Effector CD4-positive, alpha-beta T cell (primary cell): ENCODE measurements at places on chromosomes 2 and 18.
A peak's percentile ranks its signal among the peaks of the same experiment; 100 is the strongest.

DNA sequence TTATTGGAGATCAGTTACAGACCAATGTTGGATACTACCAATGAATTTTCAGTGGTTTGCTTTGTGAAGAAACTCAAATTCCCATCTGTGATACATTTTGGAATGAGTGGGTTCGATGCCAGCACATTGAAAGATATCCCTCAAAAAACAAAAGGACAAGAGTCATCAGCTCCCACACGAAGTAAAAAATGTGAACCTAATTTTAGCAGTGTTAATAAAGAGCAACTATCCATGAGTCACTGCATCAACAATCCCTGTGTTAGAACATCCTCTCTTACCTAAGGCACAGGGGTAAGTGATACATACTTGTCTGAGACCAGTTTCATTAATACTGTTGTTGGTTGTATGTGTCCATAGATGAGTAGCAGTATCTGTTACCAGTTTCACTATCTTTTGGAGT, 551.8 kb upstream of the SOX11 start:
- no peak for DNase-seq

- no peak for DNase-seq
Measured at GRCh38 chr2:84972932-84973331, 2.0 kb downstream of the KCMF1 start.

- DNase-seq = no peak
Measured at GRCh38 chr2:43010438-43011157, 215.8 kb downstream of the ZFP36L2 start.

DNA sequence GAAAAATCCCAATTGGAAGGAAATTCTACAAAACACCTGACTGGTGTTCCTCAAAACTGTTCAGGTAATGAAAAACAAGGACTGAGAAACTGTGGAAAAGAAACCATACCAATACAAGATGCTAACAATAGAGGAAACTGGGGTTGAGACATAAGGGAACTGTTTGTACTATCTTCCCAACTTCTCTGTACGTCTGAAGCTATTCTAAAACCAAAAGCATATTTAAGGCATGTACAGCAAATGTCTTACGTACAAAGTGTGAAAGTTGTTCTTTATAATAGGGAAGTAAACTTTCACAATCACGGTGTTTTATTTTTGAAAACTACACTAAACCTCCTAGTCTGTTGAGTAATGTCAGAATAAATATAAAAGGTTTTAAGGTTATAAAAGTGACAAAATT, 776.1 kb upstream of the RAB6C start:
- DNase-seq = no peak

DNA sequence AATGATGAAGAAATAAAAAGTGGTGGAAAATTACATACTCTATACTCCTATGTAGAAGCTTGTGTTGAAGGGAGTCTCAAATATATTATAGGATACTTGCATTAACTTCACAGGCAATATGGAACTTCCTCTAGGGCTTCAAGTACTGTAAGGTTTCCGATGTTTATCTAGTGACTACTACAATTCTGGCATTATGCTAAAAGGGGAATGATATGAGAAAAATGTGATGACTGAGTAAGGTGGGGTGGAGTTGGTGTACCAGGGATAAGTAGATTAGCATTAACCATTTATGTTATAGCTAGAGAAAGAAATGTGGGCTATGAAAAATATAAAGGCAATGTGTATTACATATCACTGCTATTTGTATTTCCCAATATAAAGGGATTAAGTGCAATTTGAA, 229.5 kb downstream of the DCC start:
- no peak for DNase-seq

DNA sequence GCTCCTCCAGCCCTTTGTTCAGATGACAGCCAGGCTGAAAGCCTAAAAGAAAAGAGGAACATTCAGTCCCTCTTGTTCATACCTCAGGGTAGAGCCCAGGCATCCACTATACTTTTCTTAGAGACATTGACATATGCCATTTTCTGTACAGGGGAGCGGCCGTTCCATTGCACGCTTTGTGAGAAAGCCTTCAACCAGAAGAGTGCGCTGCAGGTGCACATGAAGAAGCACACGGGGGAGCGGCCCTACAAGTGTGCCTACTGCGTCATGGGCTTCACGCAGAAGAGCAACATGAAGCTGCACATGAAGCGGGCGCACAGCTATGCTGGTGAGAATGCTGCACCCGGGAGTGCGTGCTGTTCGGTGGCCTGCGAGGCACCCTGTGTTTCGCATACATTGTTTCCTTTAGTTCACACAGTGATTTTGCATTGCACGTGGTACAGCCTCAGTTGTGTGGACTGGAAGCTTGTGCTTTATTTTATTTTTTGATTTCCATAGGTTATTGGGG, 138.2 kb downstream of the ZNF236 start:
- DNase-seq = no peak

GRCh38 chr18:10397004-10397403, 57.4 kb upstream of the APCDD1 start:
- no peak for DNase-seq

DNA sequence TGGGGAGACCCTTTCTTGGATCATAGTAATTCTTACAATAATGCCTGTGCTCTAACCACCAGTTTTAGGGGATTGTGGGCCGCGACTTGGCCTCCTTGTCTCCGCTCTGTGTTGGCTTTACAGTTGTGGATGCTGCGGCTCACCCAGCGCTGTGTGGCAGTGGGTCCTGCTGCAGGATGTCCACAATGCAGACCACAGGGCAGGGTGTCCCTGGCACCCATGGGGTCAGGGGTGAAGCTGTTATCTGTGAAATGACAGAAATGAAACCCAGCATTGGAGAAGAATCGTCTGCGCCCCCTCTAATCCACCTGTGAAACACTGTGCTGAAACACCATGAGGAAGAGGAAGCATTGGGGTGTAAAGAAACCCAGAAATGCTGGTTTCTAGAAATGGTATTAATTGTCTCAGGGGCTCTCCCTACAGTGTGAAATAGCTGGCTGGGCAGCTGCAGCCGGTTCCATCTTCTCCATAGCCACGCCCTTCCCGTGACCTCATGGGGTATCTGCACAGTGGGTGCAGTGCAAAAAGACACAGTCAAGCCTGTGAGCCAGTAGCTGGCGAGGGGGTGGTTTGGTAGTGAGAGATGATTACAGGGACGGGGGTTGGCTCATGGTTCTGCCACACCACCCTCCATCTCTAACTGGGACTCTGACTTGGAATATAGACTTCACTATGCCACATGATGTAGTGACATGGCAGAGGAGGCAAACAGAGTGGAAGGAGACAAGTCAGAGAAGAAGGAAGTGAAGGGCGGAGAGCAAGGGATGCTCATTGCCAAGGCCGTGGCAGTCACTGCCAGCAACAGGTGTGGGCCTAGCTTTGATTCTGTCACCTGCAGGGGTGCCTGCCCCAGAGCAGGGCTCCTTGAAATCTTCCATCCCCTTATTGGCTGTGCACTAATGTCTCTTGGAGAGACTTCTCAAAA, 16.2 kb downstream of the INPP4A start:
- DNase-seq = peak; percentile 62

- no peak for DNase-seq
Measured at GRCh38 chr2:222722327-222722946, 51.0 kb downstream of the MOGAT1 start.

GRCh38 chr2:150846691-150847090, 359.2 kb upstream of the RND3 start:
- no peak for DNase-seq

DNA sequence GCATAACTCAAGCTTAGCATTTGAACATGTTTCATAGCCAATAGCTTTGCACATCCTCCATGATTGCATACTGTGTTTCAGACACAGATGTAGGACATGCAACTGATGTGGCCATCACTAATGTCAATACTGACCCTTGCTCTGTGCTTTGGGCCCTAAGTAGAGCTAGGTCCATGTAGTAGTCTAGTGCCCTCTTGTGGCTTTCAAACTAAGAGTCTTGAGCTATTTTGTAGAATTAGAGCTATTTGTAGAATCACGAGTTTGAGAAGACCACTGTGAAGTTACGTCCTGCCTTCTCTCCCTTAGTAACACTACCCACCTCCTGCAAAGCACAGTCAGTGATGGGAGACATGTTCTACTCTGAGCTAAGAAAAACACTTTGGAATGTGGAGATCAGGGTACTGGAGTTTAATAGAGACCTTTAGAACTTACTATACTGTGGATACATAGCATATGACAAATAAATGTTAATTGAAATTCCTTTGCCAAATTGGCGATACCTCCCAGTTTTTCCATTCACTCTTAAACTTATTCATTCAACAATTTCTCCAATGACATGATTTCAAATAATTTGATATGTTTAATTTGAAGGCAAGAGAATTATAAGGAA, 306.5 kb upstream of the TNP1 start:
- DNase-seq = no peak

DNA sequence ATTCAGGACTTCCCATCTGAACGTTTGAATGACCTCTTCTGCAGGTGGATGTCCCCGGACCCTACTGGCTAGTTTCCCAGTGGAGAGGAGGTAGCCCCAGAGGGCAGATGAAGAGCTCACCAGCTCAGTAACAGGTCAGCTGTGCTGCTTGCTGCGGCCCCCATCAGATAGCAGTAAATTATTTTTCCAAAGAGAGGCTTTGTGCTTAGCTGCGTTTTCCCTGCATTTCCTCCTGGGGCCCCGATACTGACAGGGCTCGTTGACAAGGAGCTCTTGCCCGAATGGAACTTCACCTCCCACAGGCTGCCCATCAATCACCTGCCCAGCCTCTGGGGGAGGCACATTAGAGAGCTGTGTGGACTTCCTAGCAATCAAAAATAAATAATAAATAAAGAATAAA, 185.8 kb downstream of the DOK6 start:
- no peak for DNase-seq

DNA sequence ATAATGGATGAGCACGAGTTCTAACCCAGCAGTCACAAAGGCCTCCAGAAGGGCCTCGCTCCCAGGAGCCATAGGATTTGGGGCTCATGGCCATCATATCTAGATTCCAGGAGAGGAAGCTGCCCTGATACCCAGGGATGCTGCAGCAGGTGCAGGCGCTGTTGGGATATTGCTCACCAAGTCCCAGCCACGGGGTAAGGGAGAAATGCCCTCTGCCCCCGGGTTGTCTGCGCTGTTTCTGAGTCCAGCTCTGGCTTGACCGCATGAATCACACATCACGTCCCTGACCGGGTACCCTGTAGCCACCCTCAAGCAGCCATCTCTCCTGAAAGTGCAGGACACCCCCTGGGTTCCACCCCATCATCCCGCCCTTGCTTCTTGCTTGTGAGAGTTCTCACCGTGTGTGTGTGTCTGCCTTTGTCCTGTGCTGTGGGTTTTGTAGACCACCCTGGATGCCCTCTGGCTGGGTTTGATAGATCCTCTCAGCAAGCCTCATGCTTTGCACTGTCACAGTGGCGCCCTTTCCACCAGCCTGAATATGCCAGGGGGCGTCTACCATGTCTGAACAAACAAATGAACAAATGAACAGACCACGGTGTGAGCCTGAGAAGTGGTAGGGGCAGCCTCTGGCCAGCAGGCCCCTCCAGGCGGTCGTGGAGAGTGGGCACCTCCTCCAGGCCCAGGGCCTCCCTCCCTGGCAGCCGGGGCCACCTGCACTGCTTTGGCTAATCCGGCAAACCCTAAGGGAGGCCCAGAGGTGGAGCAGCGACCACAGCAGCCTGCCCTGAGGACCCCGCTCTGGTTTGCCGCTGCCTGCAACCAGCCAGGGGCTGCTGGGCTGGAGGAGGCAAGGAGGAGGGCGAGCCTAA, 32.1 kb downstream of the ADRA2B start:
- no peak for DNase-seq

GRCh38 chr2:109057686-109058085, 68.7 kb upstream of the EDAR start:
- no peak for DNase-seq

- DNase-seq = no peak
Measured at GRCh38 chr18:49013961-49014604, 63.3 kb upstream of the SMAD7 start.

DNA sequence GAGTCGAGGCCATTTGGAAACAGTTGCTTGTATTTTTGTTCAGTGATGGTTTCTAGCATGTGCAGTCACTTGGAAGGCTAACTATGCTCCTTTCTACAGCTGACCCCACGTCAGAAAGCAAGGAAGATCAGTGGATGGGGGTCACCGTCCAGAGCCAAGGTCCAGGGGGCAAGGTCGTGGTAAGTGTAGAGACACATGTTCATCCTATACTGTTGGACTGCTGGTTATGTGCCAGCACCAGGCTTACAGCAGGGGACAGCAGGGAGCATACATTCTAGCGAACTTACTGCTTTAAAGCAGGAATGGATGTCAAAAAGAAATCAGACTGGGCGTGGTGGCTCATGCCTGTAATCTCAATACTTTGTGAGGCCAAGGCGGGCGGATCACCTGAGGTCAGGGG, 40.0 kb downstream of the ITGA6 start:
- no peak for DNase-seq

DNA sequence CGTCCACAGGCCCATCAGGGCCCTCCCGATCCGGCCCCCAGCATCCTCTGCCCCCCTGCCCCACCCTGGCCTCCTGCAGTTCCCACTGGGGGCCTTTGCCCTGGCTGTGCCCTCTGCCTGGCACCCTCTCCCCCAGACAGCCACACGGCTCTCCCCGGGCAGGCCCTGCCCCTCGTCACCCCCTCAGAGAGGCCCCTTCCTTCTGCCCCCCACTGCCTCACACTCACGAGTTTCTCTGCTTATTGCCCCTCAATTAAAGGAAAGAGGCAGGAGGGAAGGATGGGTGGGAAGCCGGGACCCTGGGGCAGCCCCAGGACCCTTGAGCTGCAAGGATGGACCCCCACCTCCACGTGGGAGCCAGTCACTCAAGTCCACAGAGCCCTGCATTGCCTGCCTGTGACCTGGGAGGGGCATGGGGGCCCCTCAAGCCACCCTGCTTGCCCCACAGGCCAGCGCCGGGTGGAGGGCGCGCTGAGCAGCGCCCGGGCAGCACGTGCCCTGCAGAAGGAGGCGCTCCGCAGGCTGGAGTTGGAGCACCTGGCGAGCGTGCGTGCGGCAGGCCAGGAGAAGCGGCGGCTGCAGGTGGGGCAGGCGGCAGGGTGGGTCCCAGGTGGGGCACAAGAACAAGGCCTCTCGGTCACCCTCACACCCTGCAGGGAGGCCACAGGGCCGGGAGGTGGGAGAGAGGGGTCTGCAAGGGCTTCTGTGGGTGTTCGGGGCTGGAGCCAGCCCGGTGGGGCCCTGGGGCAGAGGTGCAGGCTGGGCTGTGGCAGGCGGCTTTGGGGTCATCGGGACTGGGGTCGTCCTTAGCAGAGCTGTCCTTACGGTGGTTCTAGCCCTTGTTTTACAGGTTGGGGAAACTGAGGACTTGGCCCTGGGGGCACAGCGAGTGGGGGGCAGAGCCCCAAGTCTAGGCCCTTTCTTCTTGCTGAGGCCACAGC, 30.5 kb upstream of the SNED1 start:
- DNase-seq = no peak

- no peak for DNase-seq
Measured at GRCh38 chr18:78407466-78407844, 572.2 kb upstream of the SALL3 start.

- no peak for DNase-seq
Measured at GRCh38 chr2:29655391-29656086, 265.8 kb downstream of the ALK start.

- DNase-seq = no peak
Measured at GRCh38 chr2:109368798-109369197, 239.8 kb downstream of the SH3RF3 start.

DNA sequence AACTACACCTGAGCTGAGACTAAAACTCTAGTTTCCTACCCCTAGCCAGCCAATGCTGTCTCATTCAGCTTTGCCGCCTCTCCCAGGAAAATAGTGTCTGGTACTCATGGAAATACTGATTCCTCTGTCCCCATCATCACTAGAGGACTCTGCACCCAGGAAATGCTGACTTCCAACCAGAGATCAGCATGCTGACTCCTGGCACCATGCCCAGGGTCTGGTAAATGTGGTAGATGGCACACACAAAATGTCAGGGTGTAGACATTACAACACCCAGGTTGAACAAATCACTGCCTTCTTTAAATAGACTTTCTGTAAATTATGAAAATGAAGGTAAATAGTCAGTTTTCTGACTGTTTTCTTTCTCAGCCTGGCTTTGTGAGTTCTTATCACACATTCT, 307.3 kb upstream of the CHAC2 start:
- no peak for DNase-seq
